ENCODE measurements at places on chromosomes 3 and 15.

DNA sequence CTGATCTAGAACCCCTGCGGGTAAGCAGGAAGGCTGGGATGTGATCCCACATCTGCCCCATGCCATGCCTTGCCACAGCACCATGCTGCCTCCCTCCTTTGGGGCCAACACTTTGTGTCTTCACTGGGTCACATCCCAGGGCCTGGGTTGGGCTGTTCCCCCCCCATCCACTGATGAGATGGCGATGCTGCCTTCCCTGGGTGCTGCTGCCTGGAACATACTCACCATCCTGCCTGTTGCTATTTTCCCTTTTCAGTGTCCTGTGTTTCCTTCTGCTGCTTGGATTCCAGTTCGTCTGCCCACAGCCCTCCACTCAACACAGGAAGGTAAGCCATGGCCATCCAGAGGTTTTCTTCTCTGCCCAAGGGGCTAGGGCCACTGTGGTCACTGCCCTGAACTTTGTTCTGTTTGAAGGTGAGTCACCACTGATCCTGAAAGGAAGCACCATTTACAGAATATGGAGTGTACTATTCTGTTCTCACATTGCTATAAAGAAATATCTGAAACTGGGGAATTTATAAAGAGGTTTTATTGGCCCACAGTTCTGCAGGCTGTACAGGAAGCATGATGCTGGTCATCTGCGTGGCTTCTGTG, 39.4 kb downstream of the THSD4 start:
- DNase-seq = no peak

DNA sequence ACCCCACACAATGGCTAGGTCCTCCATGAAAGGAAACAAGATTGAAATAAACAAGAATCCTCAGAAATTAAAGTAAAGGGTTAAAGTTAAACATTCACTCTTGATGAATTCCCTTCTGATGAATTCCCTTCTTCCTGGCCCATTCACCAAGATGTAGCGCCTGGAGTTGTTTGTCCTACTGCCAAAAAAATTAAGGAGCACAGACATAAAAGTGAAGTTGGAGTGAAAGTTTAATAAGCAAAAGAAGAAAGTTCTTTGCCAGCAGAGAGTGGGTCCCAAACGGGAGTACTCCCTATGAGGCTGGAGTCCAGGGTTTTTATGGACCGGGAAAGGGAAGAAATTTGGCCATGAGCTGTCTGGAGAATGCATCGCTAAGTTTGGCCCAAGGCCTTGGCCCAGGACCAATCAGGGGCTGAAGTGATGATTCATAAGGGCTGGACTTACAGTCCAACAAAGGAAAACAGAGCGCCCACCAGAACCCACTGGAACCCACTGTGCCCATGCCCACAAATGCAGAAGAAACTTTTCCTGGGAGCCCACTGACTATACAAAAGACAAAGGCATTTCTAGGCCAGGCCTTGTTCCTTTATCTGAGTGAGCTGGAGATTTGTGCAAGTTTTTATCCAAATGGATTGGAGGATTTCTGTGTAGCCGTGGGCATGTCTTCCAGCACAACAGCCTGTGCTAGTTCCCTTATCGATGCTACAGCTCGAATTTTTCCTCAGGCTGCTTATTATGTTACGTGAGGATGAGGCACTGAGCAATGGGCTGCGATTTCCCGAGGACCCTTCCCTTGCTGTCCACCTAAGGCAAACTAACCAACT, 1561.6 kb downstream of the OTOL1 start:
- DNase-seq = no peak

- no peak for DNase-seq
These were observed 63.1 kb downstream of the SERP1 start for GRCh38 chr3:150483226-150483625.

DNA sequence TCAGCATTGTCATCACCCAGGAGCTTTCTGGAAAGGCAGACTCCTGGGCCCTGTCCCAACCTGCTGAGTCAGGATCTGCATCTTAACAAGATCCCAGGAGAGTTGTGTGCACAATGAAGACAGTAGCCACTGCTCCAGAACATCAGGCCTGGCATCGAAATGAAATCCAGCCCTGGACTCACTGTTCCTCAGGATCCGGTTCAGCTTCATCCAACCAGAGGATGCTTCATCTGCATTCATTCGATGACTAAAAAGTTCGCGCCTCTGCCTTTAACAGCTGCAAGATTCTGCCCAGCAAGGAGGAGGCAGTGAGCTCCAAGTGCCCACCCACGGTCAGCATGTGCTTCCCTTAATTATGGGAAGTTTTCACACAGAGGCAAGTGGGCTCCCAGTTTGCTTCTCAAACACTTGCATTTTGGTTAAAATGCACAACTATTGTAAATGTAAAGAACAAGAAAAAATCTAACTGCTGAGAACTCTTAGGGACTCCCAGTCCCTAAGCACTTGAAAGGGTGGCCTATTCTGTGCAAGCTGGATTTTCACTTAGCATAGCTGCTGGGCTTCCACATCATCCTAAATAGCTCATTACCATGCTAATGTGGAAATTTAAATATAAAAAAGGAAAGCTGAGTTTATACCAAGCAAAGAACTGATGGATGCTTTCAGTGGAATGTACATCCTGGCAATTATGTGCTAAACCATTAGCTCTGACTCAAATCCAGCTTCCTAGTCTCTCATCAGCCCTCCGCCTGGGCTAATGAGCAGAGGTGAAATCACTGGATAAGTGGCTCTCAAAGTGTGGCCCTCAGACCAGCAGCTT, 25.5 kb upstream of the ESYT3 start:
- DNase-seq = no peak

- DNase-seq = no peak
These were observed 34.5 kb downstream of the GPD1L start for GRCh38 chr3:32140943-32141342.

DNA sequence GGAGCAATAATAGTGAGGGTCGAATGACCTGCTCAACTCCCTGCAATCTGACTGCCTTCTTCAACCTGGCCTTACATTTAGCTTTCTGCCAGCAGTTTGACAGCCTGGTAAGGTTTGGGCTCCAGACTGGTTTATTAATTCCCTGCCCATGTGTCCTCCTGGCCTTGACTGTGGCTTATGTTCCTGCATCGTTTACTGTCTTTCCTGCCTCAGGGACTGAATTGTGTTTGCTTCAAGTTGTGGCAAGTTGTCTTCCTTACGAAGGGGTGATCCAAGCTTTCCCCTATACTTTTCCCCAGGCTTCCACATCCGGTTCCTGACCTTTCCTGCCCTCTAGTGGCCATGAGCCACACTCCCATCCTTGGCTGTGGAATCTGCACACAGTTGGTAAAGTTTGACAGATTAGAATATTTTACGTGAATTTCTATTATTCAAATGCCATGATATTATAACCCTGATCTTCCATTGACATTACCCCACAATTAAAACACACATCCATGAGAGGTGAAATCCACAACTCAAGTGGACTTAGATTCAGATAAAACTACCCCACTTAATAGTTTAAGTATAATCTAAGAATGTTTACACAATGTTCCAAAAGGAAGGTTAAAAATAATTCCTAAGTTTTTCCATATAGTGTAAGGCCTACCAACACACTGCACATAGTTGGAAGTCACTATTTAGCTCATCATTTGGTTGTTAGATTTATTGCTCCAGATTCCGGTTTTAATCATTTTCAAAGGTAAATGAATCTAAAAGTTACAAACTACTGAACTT, 95.7 kb downstream of the NEDD4 start:
- DNase-seq = no peak

DNA sequence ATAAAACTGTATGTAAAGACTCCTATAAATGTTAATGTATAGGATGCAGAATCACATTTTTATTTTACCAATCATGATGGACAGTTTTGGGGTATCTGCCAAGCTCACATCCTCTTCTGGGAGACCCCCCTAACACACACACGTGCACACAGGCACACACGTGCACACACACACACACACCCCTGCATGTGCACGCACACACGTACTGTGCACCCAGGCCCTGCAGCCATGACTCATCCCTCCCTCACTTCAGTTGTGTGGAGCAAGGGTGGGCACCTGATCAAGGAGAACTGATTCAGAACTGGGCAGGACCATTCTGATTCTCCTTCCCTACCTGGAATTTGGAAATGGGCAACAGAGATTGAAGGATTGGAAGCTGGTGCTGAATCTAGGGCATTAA, 16.0 kb upstream of the MINDY4B start:
- no peak for DNase-seq

DNA sequence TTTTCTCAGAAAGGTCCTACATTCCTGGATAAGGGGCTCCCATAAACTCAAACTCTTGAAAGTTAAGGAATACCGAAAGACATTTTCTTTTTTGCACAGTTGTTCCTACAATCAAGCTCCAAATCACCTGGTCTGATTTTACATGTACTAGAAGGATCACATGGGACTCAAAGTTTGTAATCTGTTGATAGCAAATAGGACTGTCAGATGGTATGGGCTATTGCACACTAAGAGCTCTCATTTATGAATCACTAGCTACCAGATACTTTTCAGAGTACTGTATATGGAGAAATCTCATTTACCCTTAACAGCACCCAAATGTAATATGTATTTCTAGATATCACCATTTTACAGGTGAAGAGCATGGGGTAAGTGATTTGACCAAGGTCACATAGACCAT, 49.5 kb upstream of the CMSS1 start:
- no peak for DNase-seq

- DNase-seq = no peak
These were observed 59.6 kb downstream of the ESYT3 start for GRCh38 chr3:138493804-138494606.

GRCh38 chr3:47899495-47900108, 96.7 kb downstream of the DHX30 start:
- no peak for DNase-seq

DNA sequence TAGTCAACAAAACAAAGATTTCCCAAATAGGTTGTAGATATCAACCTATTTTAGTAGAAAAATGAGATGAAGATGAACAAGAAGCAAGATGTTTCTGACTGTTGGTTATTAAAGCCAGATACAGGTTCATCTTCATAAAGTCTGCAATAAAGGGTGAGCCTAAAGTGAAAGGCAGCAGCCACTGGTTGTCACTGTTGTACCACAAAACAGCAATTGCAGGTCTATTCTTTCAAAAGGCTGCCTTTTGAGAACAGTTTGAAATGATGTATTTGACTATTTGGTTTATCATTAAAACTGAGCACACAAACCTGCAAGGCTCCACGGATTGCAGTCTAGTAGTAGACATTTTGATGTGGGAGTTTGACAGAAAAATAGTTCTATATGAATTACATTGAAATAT, 543.4 kb downstream of the GBE1 start:
- no peak for DNase-seq

DNA sequence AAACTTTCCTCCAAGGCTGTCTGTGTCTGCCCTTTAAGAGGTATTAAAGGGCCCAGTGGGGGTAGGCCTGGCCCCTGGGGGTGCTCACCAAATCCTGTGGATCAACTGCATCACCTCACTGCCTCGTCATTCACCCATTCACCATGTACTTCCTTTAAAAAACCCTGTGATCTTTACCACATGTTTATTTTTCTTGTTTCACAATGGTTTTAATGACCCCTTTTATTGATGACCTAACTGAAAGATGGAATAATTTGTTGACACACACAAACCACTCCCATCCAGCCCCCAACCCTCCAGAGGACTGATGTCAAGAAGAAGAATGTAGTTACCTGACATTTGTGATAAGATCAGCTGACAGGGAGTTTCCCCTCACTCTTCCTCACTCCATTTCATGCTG, 40.8 kb downstream of the KCNAB1 start:
- no peak for DNase-seq

DNA sequence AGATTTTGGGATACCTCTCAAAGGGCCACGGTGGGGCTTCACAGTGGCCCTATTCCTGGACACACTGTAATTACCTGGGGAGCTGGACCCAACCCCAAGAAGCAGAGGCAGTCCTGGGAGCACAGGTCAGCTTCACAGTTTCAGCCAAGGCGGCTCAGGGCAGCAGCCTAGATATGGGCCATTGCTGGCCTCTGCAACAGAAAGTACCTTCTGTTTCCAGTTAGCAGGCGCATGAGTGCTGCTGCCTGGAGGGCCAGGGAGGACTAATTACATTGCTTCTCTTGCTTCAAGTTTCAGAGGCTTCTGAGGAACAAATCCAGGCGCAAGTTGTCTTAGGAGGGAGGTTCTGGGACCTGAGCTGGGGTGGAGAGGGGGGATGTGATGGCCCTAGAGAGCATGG, 13.5 kb upstream of the DUSP7 start:
- no peak for DNase-seq

- no peak for DNase-seq
These were observed 178.9 kb downstream of the KCNMB2 start for GRCh38 chr3:178714925-178715832.

- no peak for DNase-seq
These were observed 820.8 kb downstream of the TBL1XR1 start for GRCh38 chr3:176376531-176376930.

DNA sequence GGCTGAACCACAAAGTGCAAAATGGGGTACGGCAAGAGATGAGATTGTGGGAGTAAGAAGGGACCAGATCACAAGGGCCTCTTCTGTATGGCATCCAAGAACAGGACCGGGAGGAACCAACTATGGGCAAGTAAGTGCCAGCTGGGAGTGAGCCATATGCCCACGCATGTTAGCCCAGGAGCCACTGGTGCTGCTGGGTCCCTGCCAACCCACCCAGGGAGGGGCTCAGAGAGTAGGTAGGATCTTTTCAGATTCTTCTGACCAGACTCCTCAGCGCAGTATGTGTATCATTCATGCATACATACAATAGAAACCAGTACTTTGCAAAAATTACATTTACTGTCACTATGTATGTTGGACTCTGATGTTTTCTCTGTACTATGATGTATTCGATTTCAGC, 54.0 kb downstream of the RAB11A start:
- DNase-seq = no peak

DNA sequence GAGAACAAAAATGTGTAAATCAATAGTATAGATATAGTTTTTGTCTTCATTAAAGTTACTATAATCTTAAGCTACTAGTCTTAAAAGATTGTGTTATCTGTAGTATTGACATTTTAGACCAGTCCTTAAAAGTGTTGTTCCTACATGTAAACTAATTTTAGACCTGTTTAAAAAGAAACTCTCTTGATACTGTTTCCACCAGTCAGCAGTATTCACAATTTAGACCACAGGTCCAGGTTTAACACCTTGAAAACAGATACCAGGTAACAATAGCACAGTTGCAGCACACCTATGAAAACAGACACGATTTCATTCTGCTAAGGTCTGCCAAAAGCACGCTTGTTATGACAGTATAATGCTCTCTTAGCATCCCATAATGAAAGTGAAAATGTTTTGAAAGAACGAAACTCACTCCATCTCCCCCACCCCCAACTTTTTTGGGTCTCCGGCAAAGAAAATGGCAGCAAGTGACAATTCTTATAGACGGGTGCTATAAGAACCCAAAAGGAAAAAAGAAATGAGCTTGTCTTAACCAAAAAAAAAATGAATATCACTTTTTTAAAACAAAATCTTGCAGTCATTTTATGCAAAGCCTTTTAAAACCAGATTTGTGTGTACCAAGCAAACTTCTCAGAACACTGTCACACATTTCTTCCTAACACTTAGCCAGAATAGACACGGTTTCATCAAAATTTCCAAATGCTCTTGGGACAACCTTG, 1.6 kb downstream of the EIF4E3 start:
- DNase-seq = peak; percentile 37

GRCh38 chr3:42118762-42119361, 27.7 kb downstream of the TRAK1 start:
- no peak for DNase-seq

Data from CD4-positive, alpha-beta T cell treated with Interferon gamma for 1 hour (primary cell).